ENCODE measurements at places on chromosomes 4 and X. TPM values are rescaled to one million over a fixed set of nuclear protein-coding genes. Genes with fewer than 3 reads are reported as not detected.

BEX1 gene
- 88.9 TPM for polyA plus RNA-seq

- H3K27ac ChIP-seq = no peak overlapping the region
- peaks cover 24% of the 10 kb centered on the region for H3K27me3 ChIP-seq
- peaks cover 3% of the 10 kb centered on the region for H3K4me1 ChIP-seq
- no peak overlapping the region for H3K4me3 ChIP-seq
Measured at GRCh38 chrX:331151-331824, 12.7 kb upstream of the GTPBP6 start.

DNA sequence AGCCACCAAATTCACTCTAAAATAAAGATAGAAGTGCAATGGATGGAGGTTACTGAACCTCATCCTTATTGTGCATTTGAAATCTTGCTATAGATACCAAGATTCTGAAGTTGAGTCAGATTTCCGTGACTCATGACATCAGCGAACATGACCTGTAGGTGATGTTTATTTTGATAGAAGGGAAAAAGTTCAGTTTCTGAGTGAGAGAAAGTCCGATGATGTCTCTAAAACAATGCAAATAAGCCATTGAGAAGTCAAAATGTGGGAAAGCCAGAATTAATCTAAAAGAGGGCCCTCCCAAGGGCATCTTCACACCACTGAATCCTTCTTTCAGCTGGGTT, 20.0 kb downstream of the PHOX2B start:
- H3K36me3 ChIP-seq = no peaks in the 10 kb centered on the region
- H3K27ac ChIP-seq = no peak overlapping the region
- no peaks in the 10 kb centered on the region for H3K4me1 ChIP-seq

ADH1A gene
- polyA plus RNA-seq = 1.3 TPM

XAGE1B gene
- not detected for polyA plus RNA-seq

GRPEL1 gene
- 31.3 TPM for polyA plus RNA-seq

All from large intestine (tissue), 12 donors.